ENCODE measurements at places on chromosomes 3 and 15. TPM values are rescaled to one million over a fixed set of nuclear protein-coding genes. Genes with fewer than 3 reads are reported as not detected.

GRCh38 chr3:170907637-170908234 is 701 bp downstream of the EIF5A2 start:
- peak; percentile 11 for DNase-seq

GRCh38 chr3:67642734-67643133 is 11.7 kb downstream of the SUCLG2 start:
- DNase-seq: no peak

GRCh38 chr3:140292170-140292569 is 357.2 kb downstream of the CLSTN2 start:
- DNase-seq: no peak

DNA sequence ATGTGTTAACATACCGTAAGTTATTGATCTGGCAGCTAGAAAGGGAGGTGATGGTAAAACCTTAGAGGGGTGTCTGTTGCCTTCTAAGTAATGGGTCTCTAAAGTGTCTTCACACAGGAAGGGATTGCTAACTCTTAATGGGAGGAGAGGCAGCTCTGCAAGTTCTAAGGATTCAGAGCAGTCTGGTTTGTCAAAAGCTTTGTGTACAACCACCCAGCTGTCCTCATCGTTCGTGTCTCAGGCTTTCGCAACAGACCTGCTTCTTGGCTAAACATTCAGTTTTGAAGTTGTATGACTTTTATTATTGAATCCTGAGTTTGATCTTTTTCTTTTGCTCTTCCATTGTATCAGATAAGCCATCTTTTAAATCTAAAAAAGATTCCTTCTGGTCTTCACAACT is 404.9 kb downstream of the SQOR start:
- no peak for DNase-seq

DNA sequence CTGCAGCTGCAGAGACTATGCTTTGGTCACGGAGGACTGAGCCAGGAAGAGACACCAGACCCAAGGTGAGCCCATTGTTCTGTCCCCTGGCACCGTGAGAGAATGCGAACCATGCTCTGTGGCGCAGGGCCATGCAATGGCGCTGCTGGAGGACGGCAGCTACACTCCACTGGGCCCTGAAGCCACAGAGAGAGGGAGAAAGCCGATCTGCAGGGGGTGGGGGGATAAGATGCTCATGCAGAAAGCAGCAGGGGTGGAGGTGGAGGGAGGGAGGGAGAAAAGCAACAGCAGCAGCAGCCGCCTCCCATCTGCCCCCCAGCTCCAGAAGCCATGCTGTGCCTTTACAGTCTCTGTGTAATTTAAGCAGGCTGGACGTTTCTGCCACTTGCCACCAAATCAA is 5.3 kb downstream of the BDH1 start:
- no peak for DNase-seq

GRCh38 chr3:113275929-113276750 is 64.8 kb downstream of the BOC start:
- peak; percentile 41 for DNase-seq

- peak; percentile 36 for DNase-seq
These were observed 15.4 kb downstream of the TMOD3 start for GRCh38 chr15:51844747-51845426.

DNA sequence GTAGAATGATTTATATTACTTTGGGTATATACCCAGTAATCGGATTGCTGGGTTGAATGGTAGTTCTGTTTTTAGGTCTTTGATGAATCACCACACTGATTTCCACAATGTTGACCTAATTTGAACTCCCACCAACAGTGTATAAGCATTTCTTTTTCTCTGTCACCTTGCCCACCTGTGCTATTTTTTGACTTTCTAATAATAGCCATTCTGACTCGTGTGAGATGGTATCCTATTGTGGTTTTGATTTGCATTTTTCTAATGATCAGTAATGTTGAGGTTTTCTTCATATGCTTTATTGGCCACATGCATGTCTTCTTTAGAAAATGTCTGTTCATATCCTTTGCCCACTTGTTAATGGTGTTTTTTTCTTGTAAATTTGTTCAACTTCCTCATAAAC is 340.8 kb downstream of the PLOD2 start:
- no peak for DNase-seq

DNA sequence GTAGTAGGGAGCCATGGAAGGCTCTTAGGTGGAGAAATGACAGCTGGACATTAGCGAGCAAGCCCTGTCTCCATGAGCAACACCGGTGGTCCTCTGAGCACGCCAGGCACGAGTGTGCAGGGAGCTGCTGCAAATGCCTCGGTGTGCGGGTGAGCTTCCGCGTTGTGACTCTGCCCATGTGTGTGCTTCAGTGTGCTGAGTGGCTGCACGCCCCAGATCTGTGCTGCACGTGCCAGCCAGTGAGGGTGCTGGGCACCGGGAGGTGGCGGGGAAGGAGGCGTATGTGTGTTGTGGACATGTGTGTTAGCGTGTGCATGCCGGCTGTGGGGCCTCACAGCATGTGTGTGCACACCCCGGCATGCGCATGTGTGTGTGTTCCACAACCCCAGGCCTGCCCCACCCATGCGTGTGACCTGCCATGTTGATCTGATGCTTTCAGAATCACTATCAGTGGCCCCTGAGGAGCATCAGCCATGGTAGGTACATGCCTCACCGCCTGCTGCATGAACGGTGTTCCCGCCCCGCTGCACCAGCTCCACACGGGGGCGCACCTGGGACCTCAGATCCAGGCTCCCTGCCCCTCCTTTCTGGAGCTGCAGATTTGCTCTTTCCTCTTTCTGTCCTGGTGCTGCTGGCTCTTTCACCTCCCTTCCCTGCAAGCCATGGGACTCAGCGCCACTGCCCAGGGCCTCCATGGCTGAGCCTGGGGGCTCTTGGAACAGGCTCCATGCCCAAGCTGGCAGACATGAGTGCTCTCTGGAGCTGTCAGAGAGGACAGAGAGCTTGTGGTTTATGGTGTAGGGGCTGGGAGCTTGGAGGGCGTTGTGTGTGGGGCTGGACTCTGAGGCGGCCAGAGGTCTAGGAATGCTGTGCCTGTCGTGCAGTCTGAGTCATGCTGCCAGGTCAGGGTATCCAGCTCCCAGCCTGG is 169.4 kb downstream of the TBC1D2B start:
- peak; percentile 18 for DNase-seq

GRCh38 chr15:65085990-65086679 is 9.6 kb downstream of the KBTBD13 start:
- peak; percentile 16 for DNase-seq

GRCh38 chr3:64379221-64379620 is 154.0 kb upstream of the PRICKLE2 start:
- no peak for DNase-seq

DNA sequence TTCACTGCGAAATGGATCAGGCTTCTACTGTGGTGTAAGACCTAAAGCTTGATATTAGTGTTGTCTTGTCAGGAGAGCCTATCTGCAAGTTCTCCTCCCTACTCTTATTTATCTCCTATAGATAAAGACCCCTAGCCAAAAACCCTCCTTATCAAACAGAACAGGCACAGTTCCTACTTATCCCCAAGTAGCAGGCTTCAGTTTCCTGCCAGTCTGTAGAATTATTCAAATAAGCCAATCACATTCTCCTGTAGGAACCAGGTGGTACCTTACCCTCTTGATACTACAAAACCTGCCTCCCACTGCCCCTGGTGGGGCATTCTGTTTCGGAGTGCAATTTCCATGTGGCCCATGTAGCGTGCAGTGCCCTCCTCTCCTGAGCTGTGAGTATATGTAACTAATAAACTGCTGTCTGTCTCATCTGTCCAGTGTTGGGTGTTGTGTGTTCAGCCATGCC is 28.7 kb downstream of the HDGFL3 start:
- DNase-seq: no peak

DNA sequence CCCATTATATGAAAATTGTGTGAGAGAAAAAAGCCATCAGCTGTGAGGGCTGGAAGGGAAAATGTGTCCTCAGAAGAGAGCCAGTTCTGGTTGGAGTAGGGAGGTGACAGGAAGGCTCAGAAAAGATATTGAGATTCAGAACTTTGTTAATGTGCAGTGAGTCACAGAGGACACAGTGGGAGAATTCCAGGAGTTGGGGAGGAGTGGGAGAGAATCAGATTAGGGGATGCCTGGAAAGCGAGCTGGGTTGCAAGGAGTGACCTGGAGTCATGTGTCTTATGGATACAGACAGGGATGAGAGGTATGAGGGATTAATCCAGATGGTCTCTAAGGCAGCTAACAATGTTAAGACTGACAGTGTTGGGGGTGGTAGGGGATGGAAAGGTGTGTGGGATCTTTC is 67.5 kb downstream of the CHST2 start:
- DNase-seq: no peak

GRCh38 chr3:161474741-161475140 is 21.9 kb upstream of the OTOL1 start:
- no peak for DNase-seq

GRCh38 chr15:52220937-52221660 is 29.9 kb upstream of the GNB5 start:
- no peak for DNase-seq

DNA sequence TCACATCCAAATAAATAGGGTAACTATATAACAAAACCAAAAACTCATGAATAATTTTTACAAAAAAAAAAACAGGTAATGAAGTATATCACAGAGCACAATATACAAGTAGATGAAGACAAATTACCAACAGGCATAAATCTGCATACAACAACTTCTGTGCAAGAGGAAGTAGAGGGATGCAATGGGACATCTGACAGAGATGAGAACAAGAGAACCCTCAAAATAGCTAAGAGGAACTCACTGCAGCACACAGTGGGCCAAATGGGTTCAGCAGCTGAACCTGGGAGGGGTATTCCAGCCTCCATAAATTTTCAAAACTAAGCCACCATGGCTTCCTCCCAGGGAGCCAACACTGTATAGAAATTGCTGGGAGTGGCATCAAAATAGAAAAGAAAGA is 9.6 kb upstream of the BTLA start:
- DNase-seq: no peak

GRCh38 chr3:140695361-140696061 is 17.6 kb downstream of the TRIM42 start:
- no peak for DNase-seq

TBC1D5 gene
- total RNA-seq: 57.0 TPM

BLOC1S6 gene
- total RNA-seq: 40.9 TPM

P2RY14 gene
- not detected for total RNA-seq

MOBP gene
- not detected for total RNA-seq

C3orf80 gene
- total RNA-seq: not detected

EPHB3 gene
- 0.83 TPM for total RNA-seq

ITPKA gene
- total RNA-seq: 1.4 TPM

CLDN18 gene
- not detected for total RNA-seq

RETNLB gene
- not detected for total RNA-seq

Data from IMR-90 (cell line).